ENCODE measurements at places on chromosomes 1 and 21.

- no peak for DNase-seq
Measured at GRCh38 chr1:167681451-167682098, 40.2 kb upstream of the MPZL1 start.

GRCh38 chr1:60906039-60906438, 176.3 kb upstream of the NFIA start:
- no peak for DNase-seq

DNA sequence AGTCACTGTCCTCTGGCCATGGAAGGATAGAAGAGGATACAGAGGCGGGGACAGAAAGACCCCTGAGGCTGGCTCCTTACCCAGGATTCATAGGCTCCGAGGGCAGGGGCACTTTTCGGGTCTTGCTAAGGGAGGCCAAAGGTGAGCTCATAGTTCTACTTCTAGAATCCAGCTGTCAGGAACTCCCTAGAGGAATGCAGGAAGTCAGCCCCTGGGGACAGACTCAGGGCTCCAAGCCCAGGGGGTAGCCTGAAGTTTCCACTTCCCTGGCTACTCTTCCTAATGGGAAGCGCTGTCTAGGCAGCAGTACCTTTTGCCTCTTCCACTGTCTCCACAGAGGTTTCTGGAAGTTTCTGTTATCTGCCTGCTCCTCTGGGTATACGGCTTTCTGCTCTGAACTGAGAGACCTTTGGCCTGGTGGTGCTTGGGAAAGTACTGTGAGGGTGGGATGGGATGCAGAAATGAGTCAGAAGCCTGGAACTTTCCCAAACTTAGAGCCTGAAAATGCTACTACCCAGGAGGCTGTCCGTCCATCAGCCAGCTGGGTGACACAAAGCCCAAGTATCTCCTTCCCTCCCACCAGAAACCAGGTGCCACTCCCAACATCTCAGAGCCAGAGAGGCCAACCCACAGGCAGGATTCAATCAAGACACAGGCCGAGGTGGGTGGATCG, 3.6 kb downstream of the UBXN11 start:
- no peak for DNase-seq

GRCh38 chr1:215357901-215358300, 209.2 kb upstream of the KCTD3 start:
- no peak for DNase-seq

DNA sequence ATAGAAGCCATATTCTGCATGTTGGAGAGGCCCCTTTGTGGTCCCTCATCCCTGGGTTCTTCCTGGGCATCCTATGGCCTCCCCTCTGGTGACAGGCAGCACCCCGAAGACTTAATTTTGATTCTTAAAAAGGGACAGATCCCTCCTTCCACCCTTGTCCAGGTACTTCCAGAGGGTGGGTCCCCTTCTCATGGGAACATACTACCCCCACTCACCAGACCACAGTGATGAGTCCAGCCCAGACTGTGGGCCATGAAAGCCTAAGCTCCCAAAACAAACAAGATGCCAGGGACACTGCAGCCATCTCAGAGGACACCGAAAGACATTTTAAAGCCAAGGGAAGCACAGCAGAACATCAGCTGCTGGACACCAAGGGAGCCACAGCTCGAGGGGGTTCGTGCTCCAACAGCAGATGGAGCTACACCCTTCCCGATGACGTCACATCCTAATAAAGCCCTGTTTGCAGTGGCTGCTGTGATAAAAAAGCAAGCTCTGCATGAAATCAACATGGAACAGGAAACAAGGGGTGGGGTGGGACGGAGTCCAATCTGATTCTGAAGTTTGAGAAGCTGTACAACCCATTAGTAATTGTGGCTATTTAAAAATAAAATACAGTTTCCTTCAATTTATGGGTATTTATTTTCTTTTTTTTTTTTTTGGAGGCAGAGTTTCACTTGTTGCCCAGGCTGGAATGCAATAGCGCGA, 32.4 kb downstream of the GNB1 start:
- DNase-seq: peak; percentile 39

DNA sequence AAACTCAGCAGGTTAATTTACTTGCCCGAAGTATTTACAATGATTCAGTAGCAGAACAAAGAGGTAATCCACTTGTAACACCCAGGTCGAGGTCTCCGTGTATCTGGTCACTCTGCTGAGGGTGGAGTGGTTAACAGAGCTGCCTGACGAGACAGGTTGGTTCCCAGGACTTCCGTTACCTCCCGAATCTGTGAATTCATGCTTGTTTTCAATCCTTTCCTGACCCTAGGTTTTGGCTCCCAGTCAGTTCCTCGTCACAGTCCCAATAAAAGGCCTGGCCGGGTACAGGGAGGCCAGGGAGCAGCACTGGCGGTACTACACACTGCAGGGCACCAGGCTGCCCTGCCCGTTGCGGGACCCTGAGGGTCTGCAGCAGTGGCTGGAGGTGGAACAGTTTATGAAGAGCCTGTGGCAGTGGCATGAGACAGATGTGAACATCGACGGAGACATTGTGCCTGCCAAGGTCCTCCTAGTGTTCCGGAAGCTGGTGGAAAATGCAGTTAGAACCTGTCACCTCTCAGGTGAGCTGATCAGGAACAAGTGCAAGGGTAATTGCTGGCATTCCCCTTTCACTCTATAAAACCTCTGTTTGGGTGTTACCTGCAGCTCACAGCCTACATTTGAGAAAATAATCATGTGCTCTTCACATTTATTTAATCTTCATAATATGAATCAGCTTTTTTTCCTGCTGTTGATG, 12.8 kb downstream of the MAB21L3 start:
- DNase-seq: no peak

DNA sequence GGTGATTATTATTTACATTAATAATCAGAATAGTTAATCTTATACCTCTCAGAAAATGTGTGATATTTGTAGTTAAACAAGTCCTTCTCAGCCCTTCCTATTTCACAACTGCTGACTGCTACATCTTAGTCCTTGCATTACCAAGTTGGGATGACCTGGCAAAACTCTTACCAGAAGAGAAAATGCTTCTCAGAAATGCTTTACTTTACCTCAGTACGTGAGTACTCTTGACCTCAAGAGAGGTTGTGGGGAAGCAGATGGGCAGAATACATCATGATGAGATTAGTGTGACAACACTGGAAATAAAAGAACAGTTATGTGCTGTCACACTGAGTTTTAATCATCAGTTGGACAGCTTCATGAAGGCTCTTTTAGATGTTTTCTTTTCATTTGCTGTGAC, 16.2 kb downstream of the CFAP126 start:
- DNase-seq: no peak

GRCh38 chr1:173507205-173507846, 30.2 kb downstream of the PRDX6 start:
- DNase-seq: no peak

DNA sequence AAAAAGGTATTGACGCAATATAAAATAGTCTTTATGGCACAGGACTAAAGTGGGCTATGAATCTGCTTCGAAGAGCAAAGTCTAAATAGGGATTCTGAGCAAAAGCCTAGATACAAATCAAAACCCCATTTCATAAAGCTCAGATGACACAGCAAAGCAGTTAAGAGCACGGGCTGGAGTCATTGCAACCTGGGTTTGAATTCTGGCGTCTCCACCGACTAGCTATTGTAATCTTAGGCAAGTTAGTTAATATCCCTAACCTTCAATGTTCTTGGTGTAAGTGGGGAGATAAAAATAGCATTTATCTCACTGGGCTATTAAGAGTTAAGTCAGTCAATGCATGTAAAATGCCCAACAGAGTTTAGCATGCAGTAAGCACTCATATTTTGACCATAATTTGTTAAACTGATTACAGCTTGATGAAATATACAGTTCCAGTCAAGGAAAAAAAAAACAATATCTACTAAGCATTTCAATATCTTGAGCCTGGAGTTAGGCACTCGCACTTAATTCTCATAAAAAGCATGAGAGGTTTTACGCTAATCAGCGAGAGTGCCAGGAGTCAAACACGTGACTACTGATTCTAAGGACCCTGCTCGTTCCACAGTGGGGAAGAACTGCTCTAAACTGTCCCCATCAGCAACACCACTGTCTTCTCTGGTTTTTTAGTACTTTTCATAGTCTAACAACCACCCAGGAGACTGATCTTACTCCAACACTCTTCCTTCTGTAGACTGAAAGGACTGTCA, 75.5 kb downstream of the JAK1 start:
- no peak for DNase-seq

DNA sequence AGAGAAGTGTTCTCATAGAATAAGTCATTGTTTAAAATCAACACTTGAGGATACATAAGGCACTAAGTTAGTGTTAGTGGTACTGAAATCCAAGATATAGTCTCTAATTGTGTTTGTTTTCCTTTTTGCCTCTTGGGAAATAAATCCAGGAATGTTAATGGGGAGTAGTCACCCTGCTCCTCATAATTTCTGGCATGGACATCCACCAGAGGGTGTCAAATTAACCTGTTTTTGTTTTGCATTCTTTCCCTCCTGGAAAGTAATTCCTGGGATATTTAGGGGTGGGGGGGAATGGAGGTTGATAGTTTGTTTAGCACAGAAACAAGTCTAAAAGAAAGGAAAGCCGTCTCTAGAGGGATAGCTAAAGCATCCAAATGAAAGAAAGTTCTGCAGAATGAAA, 87.8 kb upstream of the MAP1LC3C start:
- no peak for DNase-seq

DNA sequence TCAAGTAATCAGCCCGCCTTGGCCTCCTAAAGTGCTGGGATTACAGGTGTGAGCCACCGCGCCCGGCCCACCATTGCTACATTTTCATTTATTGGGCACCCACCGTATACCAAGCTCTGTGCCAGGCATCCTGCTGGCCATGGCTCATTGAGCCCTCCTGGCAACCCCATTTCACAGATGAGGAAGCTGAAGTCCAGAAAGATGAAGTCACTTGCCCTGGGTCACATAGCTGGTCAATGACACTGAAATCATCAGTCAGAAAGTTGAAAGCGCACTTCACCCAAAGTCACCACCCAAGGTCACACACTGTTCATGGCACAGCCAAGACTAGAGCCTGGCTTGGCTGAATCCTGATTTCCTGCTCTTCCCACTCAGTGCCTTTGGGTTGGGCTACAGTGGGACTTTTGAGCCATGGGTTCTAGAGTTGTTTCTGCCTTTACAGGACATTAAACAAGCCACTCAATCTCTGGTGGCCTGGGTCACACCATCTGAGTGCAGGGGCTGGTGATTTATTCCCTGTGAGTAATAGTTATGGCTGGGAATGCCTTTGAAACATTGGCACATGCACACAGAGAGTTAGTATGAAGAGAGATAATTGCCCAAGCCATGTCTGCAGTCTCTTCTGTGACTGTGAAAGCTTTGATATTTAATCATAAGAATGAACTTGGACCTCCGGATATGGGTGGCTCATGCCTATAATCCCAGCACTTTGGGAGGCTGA, 16.0 kb upstream of the ARHGEF10L start:
- no peak for DNase-seq

- no peak for DNase-seq
Measured at GRCh38 chr1:18314399-18314798, 166.3 kb upstream of the KLHDC7A start.

DNA sequence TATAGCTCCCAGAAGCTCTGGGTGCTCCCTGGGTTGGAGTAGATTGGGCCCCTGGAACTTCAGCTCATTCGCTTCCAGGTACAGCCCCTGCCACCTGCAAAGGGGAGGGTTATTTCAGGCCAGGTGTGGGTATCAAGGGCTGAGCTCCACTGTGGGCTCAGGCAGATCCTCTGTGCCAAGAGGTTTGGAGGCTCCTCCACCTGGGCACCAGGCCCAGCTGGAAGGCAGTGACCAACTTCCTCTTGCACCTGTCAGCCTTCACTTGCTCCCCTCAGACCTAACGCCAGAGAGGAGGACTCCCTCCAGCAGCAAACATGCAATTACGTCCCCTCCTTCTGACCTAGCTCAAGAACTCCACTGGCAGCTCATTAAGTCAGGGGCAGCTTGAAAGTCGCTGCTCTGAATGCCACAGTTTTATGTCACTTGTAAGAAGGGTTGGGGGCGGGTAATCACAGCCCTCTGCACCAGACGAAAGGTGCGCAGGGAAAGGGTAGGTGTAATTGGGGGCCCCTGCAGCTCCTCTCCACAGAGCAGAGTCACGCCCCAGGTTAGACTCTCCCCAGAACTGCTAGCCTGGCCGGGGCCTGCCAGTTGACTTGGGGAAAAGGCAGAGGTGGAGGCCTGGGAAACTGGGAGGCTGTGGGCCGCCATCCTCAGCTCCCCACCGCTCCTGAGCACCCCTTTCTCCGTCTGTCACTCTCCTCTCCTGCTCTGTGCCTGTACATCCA, 125.0 kb upstream of the TMPRSS2 start:
- no peak for DNase-seq

GRCh38 chr1:29682171-29682918, 446.0 kb downstream of the PTPRU start:
- no peak for DNase-seq
